ENCODE measurements at places on chromosomes 5 and 9.

DNA sequence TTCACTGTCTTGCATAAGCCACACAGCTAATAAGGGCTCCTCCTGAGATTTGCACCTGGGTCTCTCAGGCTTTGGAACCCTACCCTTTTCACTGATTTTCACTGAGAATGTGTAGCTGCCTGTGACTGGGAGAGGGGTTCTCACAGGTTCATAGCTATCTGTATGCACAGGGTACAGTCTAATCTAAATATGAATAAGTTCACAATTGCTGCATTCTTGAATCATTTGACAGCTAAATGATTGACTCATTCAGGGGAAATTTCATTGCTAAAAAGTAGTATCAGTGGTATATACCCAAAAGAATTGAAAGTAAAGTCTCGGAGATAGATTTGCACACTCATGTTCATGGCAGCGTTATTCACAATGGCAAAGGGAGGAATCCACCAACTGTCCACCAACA is 140.7 kb downstream of the BOD1 start:
- H3K27ac ChIP-seq = no peak overlapping the region
- no peaks in the 10 kb centered on the region for H3K27me3 ChIP-seq
- H3K36me3 ChIP-seq = no peaks in the 10 kb centered on the region
- H3K4me1 ChIP-seq = peaks cover 19% of the 10 kb centered on the region
- no peak overlapping the region for H3K4me3 ChIP-seq

DNA sequence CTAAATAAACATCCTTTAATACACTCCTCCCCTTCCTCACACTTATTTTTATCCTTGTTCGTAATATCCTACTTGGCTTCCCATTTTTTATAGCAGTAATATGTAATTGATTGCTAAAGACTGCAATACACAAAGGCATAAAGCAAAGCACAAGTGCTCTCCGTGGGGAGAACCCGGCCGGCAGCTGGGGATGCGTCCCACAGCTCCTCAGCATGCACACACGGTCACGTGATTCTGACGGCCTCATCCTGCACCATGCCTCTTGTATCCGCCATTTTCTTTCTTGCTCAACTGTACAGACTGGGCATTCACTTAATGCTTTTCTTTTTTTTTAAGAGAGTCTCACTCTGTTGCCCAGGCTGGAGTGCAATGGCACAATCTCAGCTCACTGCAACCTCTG is 2.8 kb downstream of the BRD3OS start:
- H3K27ac ChIP-seq = no peak overlapping the region
- H3K36me3 ChIP-seq = peaks cover 55% of the 10 kb centered on the region
- no peak for DNase-seq
- peaks cover 20% of the 10 kb centered on the region for H3K4me1 ChIP-seq
- H3K27me3 ChIP-seq = no peaks in the 10 kb centered on the region

DNA sequence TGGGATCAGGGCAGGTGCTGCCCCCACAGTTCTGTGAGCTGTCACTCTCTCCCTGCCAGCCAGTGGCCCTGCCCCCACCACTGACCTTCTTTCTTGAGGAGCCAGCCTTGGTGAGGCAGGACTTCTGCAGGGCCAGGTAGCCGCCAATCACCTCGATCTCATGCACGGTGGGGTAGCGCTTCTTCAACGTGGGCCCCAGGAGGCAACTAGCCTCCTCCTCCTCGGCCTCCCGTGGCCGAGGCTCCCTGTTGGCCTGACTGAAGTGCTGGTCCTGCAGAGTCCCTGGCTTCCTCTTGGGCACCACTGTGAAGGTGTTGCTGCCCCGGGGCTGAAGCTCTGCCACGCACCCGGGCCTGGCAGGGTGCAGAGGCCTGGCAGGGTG is 1.6 kb downstream of the TPRN start:
- peaks cover 19% of the 10 kb centered on the region for H3K36me3 ChIP-seq
- H3K27ac ChIP-seq = no peak overlapping the region
- no peak overlapping the region for H3K4me3 ChIP-seq
- no peak for DNase-seq
- no peaks in the 10 kb centered on the region for H3K27me3 ChIP-seq
- peaks cover 60% of the 10 kb centered on the region for H3K4me1 ChIP-seq

GRCh38 chr9:88673886-88674285 is 138.9 kb downstream of the NXNL2 start:
- H3K4me1 ChIP-seq = no peaks in the 10 kb centered on the region
- H3K36me3 ChIP-seq = no peaks in the 10 kb centered on the region

- no peak overlapping the region for H3K4me3 ChIP-seq
- no peak overlapping the region for H3K27ac ChIP-seq
- no peaks in the 10 kb centered on the region for H3K27me3 ChIP-seq
- H3K36me3 ChIP-seq = no peaks in the 10 kb centered on the region
- peaks cover 3% of the 10 kb centered on the region for H3K4me1 ChIP-seq
Observed at GRCh38 chr5:9498541-9499497, 47.1 kb downstream of the SEMA5A start.

Data from mesenchymal stem cell (in vitro differentiated cells and primary cell).